ENCODE measurements at places on chromosomes 1 and 21. TPM values are rescaled to one million over a fixed set of nuclear protein-coding genes. Genes with fewer than 3 reads are reported as not detected.

DNA sequence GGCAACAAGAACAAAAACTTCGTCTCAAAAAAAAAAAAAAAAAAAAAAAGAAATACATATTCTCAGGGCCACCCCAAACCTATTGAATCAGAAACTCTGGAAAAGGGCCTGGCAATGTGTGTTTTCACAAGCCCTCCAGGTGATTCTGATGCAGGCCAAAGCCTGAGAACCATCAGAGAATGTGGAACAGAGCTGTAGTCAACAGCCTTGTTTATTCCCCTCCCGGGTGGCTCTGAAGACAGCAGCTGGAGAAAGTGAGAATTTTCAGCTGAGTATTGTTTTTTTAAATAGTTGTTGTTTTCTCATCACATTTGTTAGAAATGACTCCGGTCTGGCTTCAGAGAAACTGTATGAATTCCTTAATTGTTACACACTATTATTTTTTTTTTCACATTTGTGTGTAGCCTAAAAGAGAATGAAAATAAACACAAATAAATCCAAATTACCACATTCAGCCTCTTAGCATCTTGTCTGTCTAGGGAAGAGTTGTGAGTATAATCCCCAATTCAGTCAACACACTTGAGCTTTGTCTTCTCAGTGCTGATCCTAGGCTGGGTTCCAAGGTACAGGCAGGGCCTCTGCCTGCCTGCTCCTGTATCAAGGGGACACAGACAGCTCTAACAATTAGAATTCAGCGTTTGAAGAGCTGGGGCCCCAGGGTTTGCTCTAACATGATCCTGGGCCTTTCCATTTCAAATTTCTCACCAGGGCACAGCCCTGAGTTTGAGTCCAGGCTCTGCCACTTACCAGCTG is 6.6 kb upstream of the AZIN2 start:
- peak; percentile 44 for DNase-seq

GRCh38 chr21:37071561-37072273 is 1.2 kb downstream of the PIGP start:
- no peak for DNase-seq

Gene TCHH
- 0.05 TPM for total RNA-seq

Gene PTGS2
- total RNA-seq: 0.81 TPM

Gene WNT3A
- not detected for total RNA-seq

- no peak for DNase-seq
Measured at GRCh38 chr1:118984086-118984721, 3.9 kb downstream of the TBX15 start.

DNA sequence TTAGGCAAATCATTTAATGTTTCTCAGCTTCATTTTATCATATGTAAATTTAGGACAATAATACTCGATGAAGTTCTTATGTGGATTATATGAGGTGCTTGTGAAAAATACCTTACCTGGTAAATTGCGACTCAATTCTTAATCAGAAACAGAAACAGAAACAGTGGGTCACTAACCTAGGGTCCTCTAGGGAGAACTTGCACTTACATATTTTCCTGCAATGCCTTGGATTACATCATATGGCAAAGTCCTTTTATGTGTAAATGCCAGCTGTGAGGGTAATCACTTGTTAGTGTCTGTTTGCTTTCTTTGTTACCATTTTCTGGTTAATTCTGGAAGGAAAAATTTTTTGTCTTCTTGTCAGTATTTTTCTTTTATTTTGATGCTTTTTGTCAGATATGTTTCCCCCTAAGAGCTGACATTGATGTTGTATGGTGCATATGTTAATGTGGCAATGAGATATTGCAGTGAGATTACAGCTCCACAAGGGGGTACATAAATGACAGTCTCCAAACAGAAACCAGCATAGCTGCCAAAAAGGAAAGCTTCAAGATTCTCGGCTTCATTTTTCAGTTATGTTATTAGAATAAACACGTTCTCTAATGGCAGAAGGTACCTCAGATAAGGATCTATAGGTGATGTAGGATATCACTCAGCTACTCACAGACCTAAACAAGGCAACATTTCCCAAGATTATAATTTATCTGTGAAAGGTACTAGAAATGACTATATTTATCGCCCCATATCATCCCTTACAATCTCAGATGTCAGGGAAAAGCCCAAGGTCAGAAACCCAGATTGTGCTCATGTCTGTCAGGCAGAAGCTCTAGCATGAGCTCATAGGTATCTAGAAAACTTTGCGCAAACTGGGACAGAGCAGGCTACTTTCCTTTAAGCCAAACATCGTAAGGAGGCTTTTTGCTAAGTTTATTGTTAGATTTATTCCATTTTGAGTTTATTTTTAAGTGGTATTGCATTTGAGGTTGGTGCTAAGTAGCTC is 119.9 kb downstream of the FASLG start:
- DNase-seq: no peak

Gene SLC1A7
- 0.43 TPM for total RNA-seq

GRCh38 chr1:191086910-191087309 is 609.2 kb upstream of the BRINP3 start:
- DNase-seq: no peak

GRCh38 chr1:166080967-166081870 is 85.6 kb downstream of the FAM78B start:
- no peak for DNase-seq

DNA sequence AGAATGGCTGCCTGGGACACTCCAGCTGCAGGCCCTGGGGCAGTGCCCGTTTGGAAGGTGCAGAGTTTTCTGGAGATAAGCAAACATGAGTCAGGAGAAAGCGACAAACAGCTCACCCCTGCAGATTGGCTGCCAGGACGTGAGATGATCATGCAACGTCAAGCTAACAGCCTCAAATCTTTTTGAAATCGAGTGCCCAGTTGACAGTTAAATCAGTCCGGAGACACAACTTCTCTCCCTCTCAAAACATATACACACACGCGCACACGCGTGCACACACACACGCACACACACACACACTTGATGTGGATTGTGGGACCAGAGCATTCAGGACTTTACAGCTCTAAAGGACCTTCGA is 49.4 kb downstream of the TENT5C start:
- no peak for DNase-seq

DNA sequence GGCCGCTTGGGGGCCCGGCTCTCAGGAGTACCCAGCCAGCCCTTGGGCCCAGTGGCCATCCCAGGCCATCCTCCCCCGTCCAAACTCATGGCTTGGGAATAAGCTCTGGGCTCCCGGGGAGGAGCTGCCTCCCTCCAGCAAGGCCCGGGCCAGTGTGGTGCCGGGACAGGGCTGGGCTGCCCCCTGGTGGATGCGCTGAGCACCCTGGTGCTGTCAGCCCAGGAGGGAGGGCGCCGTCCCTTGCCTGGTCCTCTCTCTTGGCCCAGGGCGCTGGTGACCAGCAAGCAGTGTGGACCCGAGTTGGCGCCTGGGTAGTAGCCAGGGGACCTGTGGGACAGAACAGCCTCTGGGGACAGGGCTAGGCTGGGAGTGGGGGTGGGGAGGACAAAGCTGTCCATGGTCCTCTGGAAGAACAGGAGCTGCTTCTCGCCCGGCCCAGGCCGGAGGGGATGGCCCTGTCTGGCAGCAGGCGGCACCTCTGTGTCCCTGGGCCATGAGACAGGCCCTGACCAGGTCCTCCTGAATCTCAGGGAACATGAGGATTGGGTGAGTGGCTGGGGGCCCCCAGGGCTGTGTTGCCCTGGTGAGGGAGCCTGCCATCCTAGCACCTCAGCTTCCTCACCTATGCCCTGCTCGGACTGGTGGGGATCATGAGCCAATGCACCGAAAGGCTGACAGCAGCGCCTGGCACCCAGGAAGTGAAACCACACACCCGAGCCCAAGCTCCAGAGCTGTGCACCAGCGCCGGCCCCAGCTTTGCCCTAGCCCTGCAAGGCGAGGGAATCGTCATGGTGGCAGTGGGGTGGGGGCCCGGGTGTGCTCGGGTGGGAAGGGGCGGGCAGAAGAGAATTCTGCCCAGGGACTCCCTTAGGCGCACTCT is 9.4 kb downstream of the MORN1 start:
- DNase-seq: peak; percentile 93

Gene TMEM53
- total RNA-seq: 9.8 TPM

- DNase-seq: no peak
Measured at GRCh38 chr1:55249646-55250398, 34.7 kb upstream of the USP24 start.

Gene F13B
- not detected for total RNA-seq

DNA sequence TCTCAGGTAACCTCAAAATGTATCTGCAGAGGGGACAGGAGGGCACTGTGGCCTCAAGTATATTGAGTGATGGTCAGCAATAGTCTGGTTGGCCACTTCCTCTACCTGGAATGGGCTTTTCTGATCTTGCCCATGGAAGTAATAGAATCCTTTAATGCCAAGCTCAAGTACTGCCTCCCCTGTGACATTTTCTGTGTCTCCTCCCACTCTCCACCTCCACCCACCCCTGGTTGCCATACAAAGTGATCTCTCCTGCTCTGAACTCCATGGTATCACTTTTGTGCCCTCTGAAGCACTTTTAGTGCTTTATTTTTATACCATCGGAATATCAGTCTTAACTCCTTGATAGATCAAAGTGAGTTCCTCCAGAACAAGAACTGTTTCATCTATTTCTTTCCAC is 9.2 kb upstream of the NOS1AP start:
- DNase-seq: no peak

GRCh38 chr1:50971748-50972305 is 1.8 kb downstream of the CDKN2C start:
- no peak for DNase-seq

GRCh38 chr1:37255136-37255795 is 219.1 kb upstream of the ZC3H12A start:
- DNase-seq: no peak

Gene RHBDL2
- total RNA-seq: not detected

- no peak for DNase-seq
Measured at GRCh38 chr1:62285984-62286785, 33.0 kb downstream of the KANK4 start.

Gene SSX2IP
- 12.0 TPM for total RNA-seq

DNA sequence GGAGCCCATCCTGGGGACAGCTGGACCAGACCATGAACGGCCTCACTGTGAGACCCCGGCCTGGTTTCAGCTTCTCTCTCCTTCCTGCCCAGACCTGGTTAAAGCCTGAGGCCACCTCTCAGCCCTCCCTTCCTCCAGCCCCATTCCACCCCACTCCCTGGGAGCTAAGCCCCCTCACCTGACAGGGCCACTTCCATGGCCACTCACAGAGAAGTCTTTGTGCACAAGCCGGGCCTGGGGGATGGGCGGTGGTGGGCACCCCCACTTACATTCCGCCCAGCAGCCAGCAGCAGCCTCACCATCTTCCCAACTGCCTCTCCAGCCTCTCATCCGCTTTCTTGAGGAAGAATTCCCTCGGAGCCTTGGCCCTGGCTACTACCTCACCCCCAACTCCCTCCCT is 40.4 kb downstream of the RHBG start:
- DNase-seq: no peak

Gene GPR25
- not detected for total RNA-seq

DNA sequence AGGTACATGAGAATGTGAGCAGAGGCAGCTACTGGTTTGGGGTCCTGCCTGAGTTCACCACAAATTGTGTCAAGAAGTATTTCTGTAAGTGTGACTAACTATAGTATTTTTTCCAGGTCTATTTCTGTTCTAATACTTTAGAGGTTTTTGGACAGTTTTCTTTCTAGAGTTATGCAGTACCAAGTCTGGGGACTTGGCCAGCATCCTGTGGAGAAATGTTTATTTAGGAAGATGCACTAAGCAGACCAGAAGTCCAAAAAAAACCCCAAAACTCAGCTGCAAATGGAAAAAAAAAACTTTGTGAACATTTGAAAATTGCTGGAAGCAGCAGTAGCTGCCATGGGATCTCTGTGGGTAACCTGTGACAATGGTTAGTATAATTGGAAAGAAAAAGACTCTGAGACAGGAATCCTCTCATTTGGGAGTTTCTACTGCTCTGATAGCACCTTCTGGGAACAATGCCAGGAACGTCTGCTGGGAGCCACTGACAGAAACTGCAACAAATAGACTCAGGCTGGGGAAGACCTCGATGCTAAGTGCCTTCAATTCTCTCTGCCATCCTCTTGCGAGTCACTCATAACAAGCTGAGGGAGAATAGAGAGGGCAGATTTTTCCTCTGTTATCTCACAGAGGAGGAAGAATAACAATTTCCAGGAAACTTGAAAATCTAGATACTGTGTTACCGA is 37.6 kb downstream of the OR10R2 start:
- DNase-seq: no peak

Gene LMX1A
- total RNA-seq: 0.22 TPM

- DNase-seq: no peak
Measured at GRCh38 chr1:97108179-97108578, 386.6 kb downstream of the PTBP2 start.

DNA sequence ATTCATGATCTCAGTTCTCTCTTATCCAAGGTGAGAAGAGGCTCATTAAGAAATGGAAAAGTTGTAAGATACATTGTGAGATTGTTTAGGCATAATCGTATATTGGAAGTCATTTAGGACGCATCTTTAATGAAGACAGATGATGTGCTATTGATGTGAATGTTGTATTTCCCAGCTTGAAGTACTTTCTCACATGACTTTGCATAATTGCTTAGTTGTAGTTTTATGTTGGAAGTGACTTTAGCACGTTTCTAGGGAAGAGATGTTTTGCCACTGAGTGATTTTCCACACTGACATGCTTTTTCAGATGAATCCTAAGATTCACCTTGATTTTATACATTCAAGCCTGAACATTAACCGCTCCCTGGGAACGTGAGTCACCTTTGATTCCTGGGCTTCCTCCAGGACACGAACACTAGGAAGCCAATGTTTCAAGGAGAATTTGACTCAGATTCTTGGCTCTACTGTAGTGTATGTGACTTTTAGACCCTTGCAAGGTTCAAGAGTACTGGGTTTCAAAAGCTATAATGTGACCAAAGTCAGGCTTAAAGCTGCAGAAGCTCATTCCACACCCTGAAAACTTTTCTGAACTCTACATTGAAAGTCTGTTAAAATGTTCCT is 27.9 kb downstream of the ANGEL2 start:
- no peak for DNase-seq

DNA sequence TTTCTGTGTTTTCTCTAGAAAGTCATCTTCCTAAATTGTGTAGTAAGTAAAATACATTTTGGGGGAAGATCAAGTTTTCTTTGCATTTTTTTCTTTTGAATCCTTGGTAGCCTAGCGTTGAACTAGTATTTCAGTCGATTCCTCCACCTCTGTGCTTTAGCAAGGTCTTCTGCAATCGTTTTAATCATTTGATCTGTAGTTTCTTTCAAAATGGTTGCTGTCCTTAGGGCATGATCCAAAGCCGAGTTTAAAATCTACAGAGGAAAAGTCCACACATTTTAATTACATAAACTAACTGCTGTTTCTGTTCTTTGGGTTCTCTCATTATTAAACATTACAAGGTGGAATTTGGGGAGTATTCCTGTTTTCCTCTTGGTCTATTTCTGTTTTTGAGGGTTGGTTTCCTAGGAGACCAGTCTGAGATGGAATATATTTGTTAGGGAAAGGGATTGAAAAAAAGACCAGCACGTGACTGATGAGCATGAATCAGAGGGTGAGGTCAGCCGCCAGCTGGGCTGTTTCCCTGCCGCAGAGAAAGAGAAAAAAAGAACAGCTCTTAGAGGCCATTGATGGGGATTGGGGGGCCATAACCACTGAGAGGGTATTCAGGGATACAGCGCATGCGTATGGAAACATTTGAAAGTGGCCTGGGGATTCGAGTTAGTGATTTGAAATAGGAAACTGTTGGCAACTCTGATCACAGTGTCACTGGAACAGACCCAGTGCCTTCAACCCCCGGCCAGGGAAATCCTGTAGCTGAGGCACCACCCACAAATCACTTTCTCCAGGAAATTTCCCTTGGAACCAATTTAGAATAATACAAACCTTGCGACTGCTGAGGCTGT is 40.6 kb downstream of the AKNAD1 start:
- no peak for DNase-seq

Gene TFF3
- 4.8 TPM for total RNA-seq

Gene CFAP107
- total RNA-seq: not detected

Gene LRRC71
- total RNA-seq: not detected

Gene OLFML2B
- 6.4 TPM for total RNA-seq

Measured in cardiac septum (tissue), 1 donor.